Subcutaneous preadipocyte (primary cell): ENCODE measurements at places on chromosomes 1 and 21. TPM values are rescaled to one million over a fixed set of nuclear protein-coding genes. Genes with fewer than 3 reads are reported as not detected.

The MFSD2A gene
- total RNA-seq: 6.2 and 16.6 TPM in 2 replicates

The PLPPR5 gene
- total RNA-seq: under 0.01 TPM in 1 of 2 replicates, not detected in the other

The GSTM5 gene
- total RNA-seq: 2.0 and 4.4 TPM in 2 replicates

The CLCNKB gene
- total RNA-seq: not detected in 2 replicates

The PIK3R3 gene
- 0.98 and 1.5 TPM in 2 replicates for total RNA-seq

The TEDDM1 gene
- not detected in 2 replicates for total RNA-seq

The ELAPOR1 gene
- under 0.01 and 0.20 TPM in 2 replicates for total RNA-seq

The CDA gene
- total RNA-seq: 2.0 and 2.6 TPM in 2 replicates

The TSPAN2 gene
- total RNA-seq: not detected in 2 replicates

The F5 gene
- total RNA-seq: under 0.01 TPM in 1 of 2 replicates, not detected in the other

The KCNJ6 gene
- under 0.01 TPM in 1 of 2 replicates, not detected in the other for total RNA-seq

The RHD gene
- total RNA-seq: under 0.01 TPM in 1 of 2 replicates, not detected in the other

The DMRTA2 gene
- not detected in 2 replicates for total RNA-seq

The SPRR2G gene
- not detected in 2 replicates for total RNA-seq

The DNAJC28 gene
- total RNA-seq: 0.39 and 0.73 TPM in 2 replicates

The CCDC190 gene
- total RNA-seq: not detected in 2 replicates

The EDARADD gene
- total RNA-seq: not detected in 2 replicates

The OR2L5 gene
- not detected in 2 replicates for total RNA-seq

The IFI6 gene
- 10.8 and 15.4 TPM in 2 replicates for total RNA-seq
